ENCODE measurements at places on chromosomes 13 and 19.

DNA sequence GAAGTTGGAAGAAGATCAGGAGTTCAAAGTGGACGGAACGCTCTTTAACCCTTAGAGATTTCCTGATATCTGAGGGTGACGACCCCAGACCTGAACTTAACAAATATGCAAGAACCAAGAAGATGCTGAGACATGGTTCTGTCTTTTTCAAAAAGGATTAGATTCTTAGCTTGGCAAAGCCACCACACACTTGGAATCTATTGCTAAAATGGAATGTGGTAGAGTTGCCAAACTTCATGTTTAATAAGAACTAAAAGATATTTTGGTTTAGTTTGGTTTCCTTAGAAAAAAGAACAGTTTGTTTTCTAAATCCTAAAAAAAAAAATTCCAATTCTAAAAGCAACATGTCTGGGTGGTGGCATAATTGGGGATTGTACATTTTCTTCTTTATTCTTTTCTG, 29.5 kb downstream of the UNC13A start:
- DNase-seq, result no peak

DNA sequence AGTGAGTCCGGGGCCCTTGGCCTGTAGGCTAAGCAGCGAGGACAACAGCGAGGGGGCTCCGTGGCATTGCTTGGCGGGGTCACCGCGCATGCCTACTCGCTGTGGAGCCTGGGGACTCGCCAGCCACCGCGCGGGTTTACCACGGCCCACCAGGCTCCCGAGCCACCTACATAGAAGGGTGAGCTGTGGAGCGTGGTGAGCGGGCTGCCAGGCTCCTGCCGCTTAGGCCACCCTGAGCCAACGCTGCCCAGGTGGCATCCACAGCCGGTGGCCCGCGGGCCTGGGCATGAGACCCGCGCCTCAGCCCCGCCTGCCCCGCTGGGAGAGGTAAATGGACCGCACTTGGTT, 31.2 kb downstream of the C1QTNF9 start:
- DNase-seq, result no peak

DNA sequence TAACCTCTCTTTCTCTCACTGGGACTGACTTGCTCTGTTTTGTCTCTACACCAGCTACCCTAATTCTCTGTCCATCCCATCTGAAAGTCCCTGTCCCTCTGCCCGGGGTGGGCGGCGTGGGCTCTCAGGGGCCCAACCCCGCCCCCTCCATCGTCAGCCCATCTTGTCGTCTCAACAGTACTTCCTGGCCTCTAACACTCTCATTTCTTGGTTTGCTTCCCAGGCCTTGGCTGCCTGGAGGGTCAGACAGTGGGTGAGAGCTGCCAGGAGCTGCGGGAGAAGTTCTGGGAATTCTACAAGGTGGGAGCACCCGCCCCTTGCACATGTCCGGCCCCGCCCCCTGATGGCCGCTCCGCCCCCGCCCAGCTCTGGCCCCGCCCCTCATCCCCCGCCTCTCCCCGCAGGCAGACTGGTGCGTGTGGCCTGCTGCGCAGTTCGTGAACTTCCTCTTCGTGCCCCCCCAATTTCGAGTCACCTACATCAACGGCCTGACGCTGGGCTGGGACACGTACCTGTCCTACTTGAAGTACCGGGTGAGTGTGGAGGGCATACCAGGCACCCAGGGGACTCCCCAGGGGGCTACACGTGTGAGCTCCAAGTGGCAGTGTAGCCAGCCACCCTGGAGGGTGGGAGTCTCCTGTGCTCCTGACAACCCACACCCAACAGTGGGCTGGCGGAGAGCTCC, 1.7 kb downstream of the MPV17L2 start:
- no peak for DNase-seq

DNA sequence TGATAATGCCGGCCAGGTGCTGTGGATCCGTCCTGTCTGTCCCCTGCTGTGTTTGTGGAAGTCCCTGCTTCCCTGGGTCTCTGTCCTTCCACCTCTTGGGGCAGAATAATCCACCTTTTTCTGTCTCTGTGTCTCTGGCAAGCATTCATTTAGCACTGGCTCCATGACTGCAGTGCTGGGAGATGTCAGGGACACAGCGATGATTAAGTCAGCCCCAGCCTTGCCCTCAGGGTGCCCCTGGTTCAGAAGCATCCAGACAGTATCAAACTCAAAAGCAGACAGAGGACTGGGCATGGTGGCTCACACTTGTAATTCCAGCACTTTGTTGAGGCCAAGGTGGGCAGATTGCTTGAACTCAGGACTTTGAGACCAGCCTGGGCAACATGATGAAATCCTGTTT, 1.5 kb downstream of the HIPK4 start:
- DNase-seq, result no peak

DNA sequence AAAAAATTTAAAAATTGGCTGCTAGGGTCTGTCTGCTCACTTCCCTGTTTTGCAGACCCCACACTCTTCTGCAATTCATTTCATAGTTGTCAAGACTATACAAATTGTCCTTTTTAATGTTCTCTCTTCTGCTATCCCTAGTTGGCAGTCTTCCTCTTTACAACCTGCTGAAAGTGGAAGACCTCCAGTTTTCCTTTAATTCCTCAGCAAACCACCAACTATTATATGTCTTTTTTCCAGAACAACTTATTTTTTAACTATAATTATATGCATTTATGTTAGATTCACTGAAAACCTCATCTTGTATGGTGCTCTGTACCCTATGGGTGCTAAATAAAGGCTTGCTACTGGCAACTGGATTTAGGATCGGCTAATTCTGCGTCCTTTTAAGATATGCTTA, 1.1 kb upstream of the PHF11 start:
- no peak for DNase-seq

DNA sequence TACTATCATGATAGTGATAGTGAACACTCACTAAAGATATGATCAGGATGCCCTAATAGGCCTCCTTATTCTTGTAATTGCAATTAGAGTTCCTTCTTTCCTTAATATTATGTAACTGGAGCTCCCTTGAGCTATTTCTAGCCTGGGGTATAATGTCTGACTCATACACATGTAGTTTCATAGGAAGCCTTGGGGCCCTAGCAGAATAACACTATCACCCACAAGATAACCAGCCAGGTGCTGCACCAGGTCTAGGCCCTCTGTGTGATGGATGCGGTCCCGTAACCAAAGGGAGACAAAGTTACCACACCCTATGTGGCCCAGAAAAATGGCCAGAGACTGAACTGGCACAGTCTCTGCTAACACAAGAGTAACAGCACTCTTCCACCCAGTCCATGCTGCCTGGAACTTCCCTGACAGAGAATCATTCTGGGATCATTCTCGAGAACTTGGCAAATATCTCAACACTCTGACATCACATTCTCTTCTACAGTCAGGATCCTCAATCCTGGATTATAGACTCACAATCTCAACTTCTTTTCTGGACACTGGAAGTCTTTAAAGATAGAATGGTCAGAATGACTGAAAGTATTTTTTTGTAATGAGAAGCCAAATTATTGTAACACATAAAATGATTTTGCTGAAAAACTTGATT, 32.6 kb upstream of the IGFL4 start:
- no peak for DNase-seq

DNA sequence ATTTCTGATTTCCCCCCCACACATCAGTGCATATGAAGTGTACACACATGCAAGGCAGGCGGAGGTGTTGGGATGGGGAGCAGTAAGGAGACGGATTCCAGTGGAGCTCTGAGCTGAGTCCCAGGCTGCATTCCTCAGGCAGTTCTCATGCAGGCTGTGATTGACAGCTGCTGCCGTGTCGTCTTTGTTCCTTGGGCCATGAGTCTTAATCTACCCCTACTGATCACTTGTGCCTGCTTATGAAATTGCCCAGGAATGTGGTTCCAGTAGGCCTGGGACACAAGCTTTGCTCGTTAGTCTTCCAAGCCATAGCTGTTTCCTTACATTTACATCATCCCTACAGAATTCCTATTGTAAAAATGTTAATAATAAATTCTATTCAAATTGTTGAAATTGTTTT, 1241.9 kb downstream of the UQCRFS1 start:
- no peak for DNase-seq

GRCh38 chr13:41742917-41743552, 217.9 kb downstream of the VWA8 start:
- DNase-seq, result no peak

DNA sequence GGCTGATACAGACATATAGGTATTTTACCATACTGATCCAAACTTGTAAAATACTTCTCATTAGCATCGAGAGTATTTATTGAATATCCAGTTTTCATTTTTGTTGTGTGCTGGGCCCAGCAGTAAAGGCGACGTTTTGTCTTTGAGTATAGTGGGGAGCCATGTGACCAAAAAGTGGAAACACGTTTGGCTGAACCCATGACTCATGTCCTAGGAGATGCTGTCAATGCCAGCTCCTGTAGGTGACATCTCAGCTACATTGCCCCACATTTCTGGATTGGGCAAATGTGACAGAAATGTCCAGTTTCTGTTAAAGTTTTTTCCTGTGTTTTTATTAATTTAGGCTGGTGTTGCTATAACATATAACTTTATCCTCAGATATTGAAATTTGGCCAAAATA, 26.1 kb upstream of the GTF3A start:
- DNase-seq, result no peak

DNA sequence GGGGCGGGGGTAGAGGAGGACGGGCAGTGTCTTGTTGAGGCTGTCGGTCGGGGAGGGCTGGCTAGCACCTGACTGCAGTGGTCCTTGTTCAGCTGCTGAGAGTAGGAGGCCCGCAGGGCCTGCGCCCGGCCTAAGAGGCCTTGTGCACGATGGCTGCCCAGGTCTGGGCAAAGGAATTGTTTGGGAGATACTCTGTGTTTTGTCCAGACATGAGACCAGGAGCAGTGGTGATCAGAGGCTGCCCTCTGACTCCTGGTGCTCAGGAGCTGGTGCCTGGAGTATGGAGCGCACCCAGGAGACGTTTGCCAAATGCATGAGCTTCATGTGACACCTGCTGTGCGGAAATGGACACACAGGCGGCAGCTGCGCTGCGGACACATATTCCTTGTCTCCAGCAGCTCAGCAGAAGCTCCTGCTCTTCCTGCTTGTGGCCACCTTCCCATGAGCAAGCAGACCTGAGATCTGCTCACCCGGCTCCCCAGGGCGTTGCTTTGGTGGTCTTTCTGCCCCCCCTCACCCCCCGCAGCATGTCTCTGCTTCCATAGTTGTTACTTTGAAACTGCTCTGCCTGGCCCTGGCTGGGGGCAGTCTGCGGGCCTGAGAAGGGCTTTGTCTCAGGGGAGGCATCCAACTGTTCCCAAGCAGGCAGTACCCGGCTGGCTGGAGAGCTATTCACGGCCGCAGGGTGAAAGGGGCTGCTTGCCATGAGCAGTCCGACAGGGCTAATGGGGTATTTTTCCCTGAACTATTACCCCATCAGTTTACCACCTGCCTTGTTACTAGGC, 163.9 kb downstream of the TEX29 start:
- no peak for DNase-seq

GRCh38 chr13:94112227-94112626, 367.3 kb downstream of the DCT start:
- DNase-seq, result no peak

DNA sequence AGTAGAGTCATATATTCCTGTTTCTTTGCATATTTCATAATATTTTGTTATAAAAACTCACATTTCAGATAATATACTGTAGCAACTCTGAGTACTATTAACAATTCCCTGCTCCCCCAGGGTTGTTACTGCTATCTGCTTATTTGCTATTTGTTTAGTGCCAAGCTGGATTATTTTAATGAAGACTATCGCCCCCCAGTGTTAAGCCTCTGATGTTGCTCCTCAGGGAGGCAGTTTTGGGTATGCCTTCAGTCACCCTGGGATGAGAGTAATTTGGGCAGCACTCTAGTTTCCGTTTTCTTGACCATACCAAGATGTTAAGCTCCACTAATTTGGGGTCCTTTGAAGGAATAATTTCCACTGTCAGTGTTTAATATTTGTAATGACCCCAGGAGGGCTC, 46.0 kb downstream of the MICU2 start:
- DNase-seq, result no peak

DNA sequence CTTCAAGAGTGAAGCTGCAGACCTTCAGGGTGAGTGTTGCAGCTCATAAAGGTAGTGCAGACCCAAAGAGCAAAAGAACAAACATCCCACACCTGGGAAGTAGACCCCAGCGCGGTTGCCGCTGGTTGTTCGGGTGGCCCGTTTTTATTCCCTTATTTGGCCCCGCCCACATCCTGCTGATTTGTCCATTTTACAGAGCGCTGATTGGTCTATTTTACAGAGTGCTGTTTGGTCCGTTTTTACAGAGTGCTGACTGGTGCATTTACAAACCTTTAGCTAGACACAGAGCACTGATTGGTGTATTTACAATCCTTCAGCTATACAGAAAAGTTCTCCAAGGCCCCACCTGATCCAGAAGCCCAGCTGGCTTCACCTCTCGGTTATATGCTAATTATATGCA, 1.0 kb downstream of the SCGB2B2 start:
- no peak for DNase-seq

GRCh38 chr19:40416918-40417642, 3.9 kb upstream of the PRX start:
- no peak for DNase-seq

- DNase-seq, result no peak
Measured at GRCh38 chr13:110280231-110280813, 26.6 kb downstream of the COL4A1 start.
